Muscle of back (tissue), 13 donors: ENCODE measurements at places on chromosomes 5 and 9. TPM values are rescaled to one million over a fixed set of nuclear protein-coding genes. Genes with fewer than 3 reads are reported as not detected.

- DNase-seq: no peak
These were observed 244.8 kb downstream of the ADGRV1 start for GRCh38 chr5:90803381-90803780.

DNA sequence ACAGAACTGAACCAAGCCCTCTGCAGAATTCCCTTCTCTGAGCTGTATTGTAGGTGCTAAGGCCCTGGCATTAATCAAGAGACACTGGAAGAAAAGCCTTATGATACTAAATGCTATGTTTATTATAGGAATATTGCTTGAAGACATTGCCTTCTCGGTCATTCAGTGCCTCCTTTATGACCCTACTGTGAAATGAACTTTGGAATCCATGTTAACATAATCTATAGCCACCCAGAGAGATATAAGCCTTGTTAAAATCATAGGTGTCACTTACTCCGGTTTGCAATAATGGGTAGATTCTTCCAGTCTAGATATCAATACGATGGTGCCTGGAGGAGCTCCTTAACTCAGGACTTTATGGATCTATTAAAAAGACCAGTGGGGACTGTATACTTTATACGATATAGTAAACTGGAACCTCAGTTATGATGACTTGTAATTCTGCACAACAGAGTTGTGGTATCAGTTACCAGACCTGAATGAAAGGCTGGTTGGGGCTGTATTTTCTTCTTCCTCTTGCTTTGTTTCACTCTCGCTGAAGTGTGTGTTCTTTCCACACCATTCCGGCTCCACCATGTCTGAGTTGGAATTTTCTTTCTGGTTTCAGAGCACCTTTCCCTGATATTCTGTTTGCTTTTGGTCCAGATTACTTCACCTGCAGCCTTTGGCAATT lies 154.5 kb downstream of the DROSHA start:
- no peak for DNase-seq

DNA sequence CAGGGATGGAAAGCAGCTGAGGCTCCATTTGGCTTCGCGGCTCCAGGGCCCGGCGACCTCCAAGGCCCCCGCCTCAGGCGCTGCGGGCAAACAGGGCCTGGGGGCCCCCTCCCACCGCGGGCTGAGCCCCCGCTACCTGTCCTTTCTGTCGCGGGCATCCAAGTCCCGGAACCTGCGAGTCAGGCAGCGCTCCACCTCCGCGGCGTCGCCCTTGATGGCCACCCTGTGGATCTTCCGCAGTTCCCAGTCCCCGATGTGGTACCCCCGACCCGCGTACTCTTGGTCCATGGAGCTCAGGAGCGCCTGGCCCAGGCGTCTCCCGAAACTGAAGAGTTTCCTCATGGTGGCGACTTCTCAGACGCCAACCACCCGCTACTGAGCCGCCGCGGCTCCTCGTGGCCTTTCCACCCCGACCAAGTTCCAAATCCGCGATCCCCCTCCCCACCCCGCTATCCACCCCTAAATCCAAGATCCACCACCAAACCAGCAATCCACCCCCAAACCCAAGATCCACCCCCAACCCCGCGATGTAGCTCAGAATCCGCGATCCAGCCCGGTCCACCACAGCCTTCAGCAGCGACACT lies 86.5 kb upstream of the CCDC180 start:
- no peak for DNase-seq

DNA sequence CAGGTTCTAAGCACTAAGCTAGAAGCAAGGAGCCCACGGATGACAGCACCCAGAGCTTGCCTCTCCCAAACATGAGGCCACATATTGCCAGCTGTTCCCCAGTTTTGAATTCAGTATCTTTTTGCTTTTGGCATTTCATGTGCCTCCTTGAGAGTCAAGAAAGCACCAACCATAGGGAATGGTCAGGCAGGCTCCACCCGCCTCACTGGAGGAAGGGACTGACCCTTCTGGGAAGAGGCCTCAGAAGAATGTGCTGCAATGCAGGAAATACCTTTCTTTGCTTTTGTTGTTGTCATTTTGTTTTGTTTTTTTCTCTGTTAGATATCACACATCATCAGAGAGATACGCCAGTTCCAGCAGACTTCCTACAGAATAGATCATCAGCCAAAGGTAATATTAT lies 13.7 kb upstream of the CKMT2 start:
- DNase-seq: no peak

DNA sequence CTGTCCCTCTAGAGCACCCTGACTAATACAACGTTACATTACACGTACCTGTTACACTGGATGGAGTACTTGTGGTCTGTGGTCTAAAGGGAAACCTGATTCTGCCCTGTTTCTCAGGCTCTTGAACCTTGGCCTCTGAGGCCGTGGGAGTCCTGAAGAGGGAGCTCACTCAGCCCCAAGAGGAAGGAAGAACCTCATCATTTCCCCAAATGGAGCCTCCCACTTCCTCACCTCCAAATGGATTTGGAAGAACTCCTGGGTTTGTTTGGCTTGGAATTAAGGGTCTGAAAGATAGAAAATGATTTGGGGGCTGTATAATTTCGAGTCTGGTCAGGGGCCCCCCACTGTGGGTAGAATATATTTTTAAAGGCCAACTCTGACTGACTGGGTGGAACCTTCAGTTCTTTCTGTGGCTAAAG lies 200.2 kb downstream of the SEMA6A start:
- no peak for DNase-seq

DNA sequence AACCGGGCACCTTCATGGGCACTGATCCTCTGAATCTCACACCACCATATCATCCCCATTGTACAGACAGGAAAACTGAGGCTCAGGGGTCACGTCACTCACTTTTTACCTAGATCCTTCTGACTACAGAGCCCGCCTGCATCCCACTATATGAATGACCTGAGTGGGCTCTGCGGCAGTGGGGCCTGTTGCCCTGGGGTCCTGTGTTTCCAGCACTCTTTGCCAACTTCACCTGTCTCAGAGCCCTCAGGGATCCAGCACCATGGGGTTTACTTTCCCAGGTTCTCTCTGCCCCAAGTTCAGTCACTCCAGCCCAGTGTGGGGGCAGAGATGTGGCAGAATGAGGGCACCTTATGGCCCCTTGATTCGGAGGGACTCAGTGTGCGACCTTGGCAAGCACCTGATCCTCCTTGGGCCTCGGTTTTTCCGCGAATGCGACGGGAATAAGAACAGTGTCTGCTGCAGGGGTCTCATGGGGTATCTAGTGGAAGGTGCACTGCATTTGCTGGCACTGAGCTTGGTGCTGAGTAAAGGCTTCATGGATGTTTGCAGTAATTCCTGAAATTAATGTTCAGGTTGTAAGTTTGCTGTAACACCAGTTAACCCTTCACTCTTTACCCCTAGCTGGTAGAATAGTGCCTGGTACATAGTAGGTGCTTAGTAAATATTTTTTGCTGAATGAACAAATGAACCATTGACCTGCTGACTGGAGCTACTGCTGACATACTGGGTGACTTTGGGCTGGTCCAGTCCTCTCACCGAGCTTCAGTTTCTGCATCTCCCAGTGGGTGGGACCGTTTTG lies 47.1 kb upstream of the BOD1 start:
- no peak for DNase-seq

- no peak for DNase-seq
These were observed 457.7 kb upstream of the CHD1 start for GRCh38 chr5:99386406-99387077.

The SPINK5 gene
- polyA plus RNA-seq: 0.35 TPM

The IGIP gene
- polyA plus RNA-seq: 6.0 TPM
